ENCODE measurements at places on chromosomes 5 and 9.

DNA sequence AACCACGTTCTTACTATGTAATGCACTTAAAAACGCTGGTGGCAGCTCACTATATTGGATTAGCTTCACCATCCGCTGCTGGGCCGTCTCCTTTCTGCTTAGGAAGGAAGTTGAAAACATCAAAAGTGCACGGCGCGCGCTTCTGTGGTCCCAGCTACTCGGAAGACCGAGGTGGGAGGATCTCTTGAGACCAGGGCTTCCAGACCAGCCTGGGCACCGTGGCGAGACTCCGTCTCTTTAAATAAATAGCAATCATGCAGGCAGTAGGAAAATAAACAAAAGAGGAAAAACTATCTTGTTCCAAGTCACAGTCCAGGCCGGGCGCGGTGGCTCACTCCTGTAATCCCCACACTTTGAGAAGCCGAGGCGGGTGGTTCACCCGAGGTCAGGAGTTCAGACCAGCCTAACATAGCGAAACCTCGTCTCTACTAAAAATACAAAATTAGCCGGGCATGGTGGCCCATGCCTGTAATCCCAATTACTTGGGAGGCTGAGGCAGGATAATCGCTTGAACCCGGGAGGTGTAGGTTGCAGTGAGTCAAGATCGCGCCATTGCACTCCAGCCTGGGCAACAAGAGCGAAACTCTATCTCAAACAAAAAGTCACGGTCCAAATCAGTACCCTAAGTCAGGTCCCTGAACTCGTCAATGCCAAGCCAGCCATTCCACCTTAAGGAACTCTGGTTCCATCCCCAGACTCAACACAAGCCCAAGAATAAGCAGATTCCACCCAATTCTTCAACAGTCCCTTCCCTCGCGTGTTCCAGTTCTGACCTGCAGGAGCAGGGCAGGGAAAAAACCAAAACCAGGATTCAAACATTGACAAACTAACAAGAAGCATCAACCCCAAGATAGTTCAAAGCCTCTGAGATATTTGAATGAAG is 1.0 kb upstream of the GOLGA1 start:
- DNase-seq = peak; percentile 65

- DNase-seq = no peak
Measured at GRCh38 chr5:13910201-13910600, 34.3 kb downstream of the DNAH5 start.

GRCh38 chr9:103894184-103894583 is 199.9 kb upstream of the SMC2 start:
- no peak for DNase-seq

- DNase-seq = no peak
Measured at GRCh38 chr5:154367101-154367500, 78.7 kb upstream of the SAP30L start.

DNA sequence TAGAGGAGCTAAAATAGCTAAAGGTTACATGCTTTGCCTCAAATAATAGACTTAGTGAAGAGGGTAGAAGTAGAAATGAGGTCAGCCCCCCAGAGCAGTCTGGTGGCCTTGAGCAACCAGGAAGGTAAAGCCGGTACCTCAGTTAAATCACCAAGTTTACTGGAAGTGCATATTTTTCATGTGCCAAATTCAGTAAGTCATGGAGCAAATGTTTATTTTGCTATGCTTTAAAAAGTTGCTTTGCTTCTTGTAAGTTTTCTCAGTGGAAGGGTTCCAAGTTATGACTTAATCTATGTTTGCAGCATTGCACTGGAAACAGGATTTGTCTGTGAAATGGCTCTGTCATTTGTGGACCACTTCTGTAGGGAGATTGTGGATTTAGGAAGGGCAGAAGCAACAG is 256.7 kb downstream of the ARRDC3 start:
- no peak for DNase-seq

DNA sequence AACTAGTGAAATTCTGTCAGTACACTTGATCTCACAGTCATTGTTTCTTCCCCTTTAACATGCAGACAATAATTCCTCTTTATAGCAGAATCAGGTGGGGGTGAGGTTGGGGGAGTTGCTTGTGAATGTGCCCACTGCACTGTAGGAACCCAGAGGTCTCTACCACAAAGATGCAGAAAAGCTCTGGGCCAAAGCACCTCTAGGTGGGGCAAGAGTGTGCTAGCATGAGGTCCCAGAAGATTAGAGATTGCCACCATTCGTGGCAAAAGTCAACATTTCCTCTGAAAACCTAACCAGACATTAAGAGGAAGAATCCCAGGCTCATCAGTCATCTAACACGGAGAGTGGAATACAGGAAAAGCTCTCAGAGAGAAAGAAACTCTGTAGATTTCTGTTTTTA is 74.5 kb downstream of the PTCD2 start:
- peak; percentile 42 for DNase-seq

DNA sequence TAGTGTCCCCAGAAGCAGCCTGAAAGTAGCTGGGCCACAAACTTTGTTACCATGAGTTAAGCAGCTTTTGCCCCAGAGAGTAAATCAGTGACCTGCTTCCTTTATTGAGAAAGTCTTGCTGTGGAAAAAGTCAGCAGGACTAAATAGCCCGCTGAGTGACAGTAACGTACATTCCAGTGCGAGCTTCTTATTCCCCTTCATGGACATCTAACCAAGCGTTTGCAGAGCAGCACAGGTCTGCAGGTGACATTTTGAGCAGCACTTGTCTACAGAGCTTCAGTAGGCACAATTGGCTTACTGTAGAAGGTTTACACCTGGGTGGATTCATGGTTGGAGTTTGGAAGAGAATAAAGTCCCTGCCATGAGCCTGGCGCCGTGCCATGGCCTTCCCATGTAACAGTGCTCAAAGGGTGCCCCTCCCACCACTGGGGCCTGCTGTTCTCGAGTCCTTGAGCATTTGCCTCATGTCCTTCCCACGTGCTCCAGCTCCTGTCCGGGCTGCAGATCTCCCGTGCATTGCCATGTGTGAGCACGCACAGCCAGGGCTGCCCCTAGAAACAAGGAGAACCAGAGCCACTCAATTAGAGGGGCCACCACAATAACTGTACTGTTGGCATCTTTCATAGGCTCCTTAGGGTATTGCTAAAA is 41.3 kb upstream of the GRHPR start:
- DNase-seq = no peak

DNA sequence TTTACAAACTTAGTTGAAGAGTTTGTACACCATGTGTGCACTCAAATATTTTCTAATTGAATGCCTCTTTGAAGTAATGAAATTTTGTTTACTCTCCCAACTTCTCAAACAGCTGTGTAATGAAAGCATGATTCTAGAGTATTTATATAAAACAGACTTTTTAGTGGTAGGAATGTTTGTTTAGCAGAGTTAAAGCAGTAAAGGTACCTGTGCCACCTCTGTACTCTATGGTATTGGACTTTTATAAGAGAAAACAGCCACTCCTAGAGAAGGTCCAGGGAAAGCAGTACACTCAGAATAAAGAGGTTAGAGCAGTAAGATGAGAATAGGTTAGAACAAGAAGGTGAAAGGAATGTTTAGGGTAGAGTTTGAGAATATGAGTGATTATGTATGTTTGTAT is 163.1 kb downstream of the CHSY3 start:
- DNase-seq = no peak

- DNase-seq = no peak
Measured at GRCh38 chr5:107213025-107213424, 457.7 kb downstream of the EFNA5 start.

DNA sequence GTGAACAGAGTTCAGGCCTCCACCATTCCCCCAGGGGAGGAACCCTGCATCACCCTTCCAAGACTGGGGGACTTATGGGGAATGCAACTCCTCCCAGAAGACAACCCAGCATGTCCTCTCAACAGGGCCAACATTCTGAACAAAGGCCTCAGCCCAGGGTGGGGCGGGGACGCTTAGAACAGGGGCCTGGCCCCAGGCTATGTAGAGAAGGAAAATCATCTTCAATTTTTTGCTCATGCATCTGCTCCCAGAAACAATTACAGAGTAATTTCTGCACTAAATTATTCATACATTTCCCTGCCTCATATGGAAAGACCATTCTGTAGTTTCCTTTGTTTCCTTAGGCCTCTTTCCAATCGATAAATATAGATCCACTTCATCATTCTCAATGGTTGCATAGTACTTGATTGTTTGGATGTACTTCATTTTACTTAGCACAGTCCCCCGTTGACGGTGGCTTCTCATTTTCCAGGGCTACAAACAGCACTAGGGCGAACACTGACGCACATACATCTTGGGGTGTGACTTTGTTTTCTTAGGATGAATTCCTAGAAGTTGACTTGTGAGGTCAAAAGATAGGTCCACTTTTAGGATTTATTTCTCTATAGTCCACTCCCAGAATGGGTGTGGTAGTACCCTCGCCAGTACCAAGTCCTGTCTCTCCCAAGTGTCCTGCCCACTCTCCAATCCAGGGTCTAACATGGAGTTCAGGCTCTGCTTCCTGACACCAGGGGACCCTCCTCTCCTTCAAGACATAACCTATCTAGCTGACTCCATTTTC is 27.2 kb upstream of the SMU1 start:
- no peak for DNase-seq

- DNase-seq = peak; percentile 31
Measured at GRCh38 chr9:91775011-91775707, 174.9 kb downstream of the ROR2 start.

- peak; percentile 37 for DNase-seq
Measured at GRCh38 chr9:15642369-15642962, 89.6 kb downstream of the CCDC171 start.

- DNase-seq = no peak
Measured at GRCh38 chr5:150149618-150150017, 6.0 kb downstream of the PDGFRB start.

DNA sequence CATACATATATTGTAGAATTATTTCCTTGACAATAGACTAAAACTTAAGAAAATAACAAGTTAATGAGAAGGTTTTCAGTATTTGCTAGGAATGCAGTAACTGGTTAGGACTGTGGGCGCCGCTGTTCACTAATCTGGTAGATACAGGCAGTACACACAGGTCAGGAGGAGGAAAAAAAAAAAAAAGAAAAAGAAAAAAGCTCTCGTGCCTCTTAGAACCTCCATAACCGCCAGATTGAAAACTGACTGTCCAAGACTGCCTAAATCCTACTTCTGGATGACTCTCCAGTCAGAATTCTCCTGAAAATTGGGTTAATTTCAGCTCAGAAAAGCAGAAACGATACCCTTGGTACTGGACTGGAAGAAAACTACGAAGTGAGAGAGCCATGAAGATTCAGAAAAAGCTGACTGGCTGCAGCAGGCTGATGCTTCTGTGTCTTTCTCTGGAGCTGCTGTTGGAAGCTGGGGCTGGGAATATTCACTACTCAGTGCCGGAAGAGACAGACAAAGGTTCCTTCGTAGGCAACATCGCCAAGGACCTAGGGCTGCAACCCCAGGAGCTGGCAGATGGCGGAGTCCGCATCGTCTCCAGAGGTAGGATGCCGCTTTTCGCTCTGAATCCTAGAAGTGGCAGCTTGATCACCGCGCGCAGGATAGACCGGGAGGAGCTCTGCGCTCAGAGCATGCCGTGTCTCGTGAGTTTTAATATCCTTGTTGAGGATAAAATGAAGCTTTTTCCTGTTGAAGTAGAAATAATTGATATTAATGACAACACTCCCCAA is at the start of gene PCDHGA1:
PCDHGA1 (plus strand) TSS at position 216 of the 782 bp plus-strand sequence.
- DNase-seq = no peak

- DNase-seq = no peak
Measured at GRCh38 chr9:76049341-76049740, 158.9 kb downstream of the PCSK5 start.

- DNase-seq = peak; percentile 44
Measured at GRCh38 chr9:86434039-86434726, 80.0 kb upstream of the TUT7 start.

DNA sequence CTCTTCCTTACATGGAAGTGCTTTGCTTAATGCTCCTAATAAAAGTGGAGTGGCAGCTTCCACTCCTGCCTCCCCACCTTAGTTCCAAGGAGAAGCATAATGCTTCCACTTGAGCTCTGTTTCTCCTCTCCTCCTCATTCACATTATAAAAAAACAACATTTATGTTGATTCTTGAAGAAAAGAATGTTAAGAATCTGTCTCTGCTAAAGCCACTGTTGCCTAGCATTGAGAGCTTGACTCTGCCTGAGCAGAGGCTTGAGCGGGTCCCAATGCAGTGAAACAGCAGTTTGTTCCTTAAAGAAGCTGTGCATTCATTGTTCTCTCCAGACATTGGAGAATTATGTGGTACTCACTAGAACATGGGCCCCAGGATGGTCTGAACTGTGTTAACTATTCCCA is 101.5 kb upstream of the GHR start:
- DNase-seq = no peak

DNA sequence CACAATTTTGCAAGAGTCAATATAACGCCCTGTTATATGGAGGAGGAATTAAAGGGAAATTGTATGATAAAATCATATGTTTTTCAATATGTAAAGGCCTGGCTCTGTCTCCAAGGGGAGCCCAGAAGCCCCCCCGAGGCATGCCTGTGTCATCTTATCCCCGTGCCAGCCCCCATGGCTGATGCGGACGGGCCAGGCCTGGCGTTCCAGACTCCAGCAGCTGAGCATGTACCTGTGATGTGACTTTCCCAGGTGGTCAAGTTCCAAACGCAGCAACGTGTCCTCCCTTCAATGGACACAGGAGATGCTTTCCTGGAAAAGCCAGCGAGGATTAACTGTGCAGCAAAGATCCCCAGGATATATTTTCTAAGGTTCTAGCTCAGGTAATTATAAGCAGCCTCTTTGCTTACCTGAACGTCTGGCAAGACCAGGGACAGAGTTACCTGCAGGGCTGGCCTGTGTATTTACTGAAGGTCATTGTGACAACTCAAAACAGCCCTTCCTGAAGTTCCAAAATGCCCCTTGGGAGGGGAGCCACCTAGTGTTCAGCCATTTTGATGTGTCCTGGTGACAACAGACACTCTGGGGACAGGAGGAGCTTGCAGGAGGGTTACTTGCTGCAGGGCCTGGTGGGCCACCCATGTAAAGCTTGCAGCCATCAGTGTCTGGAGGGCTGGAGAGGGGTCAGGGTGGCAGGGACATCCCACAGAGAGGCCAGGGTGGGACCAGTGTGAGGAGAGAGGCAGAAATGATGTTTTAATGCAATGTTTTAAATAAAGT is 53.3 kb upstream of the RNU6ATAC start:
- DNase-seq = no peak

- no peak for DNase-seq
Measured at GRCh38 chr5:161547738-161548486, 1.4 kb upstream of the GABRB2 start.

GRCh38 chr5:80799573-80799972 is 144.8 kb upstream of the DHFR start:
- DNase-seq = no peak

GRCh38 chr9:132210472-132211145 is 48.8 kb downstream of the NTNG2 start:
- no peak for DNase-seq

- DNase-seq = no peak
Measured at GRCh38 chr9:127814619-127815511, 12.2 kb downstream of the FPGS start.

- DNase-seq = no peak
Measured at GRCh38 chr5:42315214-42315613, 108.0 kb upstream of the GHR start.

DNA sequence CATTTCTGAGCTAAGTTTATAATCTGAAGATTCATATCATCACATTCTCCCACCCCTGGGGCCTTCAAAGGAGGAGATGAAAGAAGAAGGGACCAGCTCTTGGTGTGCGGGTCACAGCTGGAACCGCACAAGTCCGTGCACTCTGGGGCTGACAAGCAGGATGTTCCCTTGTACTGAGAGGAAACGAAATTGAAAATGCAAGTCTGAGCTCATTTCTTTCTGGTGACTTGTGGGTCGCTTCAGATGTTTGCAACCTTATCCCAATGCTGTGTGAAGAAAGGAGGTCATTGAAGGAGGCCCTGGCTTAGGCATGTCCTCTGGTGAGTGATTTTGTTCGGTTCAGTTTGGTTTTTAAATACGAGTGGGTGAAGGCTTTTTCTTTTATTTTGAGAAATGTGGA is 59.6 kb downstream of the C9orf152 start:
- peak; percentile 90 for DNase-seq

GRCh38 chr5:133041157-133041784 is 10.5 kb upstream of the HSPA4 start:
- DNase-seq = no peak

Measured in inflammatory macrophage treated with lipopolysaccharide for 4 hours (primary cell).